ENCODE measurements at places on chromosomes 2 and 18.

- no peak for DNase-seq
Measured at GRCh38 chr2:205574001-205574400, 108.3 kb upstream of the NRP2 start.

- no peak for DNase-seq
Measured at GRCh38 chr2:45586600-45586999, 24.5 kb downstream of the SRBD1 start.

GRCh38 chr2:217466805-217467204 is 536.0 kb downstream of the TNS1 start:
- DNase-seq = no peak

DNA sequence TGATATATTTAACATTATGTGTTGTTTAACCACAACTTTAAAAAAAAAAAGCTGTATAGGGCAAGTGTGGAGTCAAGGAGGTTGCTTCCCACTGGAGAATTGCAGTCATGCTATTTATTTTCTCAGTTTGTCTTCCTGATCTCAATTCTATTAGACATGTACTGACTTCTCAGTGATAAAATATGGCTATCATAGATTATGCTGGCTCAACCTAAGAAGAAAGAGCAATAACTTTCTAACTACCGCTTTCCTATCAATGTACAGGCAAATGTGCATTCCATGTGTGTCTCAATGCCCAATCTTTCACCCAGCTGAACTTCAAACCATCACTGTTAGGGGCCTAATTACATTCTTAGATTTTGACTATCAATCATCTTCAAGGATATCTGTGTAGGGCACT is 201.4 kb downstream of the CTNNA2 start:
- DNase-seq = no peak

- DNase-seq = no peak
Measured at GRCh38 chr2:152644189-152644873, 72.9 kb downstream of the PRPF40A start.

- DNase-seq = no peak
Measured at GRCh38 chr2:218431878-218432277, 13.0 kb downstream of the VIL1 start.

- no peak for DNase-seq
Measured at GRCh38 chr2:165163761-165164160, 40.1 kb downstream of the SCN3A start.

DNA sequence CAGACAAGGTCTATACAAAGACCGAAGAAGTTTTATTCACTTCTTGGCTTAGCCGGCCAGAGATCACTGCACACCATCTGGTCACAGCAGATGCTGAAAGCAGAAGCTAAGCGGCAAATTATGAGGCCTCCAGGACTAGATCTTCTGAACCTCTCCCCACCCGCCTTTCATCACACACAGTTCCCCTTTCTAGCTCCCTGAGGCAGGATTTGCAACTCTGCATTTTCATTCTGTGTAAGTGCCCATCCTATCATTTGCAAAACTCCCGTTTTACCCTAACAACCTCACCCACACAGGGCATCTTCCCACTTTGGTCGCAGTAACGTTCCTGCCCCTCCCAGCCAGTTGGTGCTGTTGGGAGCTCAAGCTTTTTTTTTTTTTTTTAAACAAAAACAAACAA is 3.1 kb upstream of the MOB1A start:
- no peak for DNase-seq

GRCh38 chr2:85797263-85797660 is 43.5 kb downstream of the ATOH8 start:
- no peak for DNase-seq

DNA sequence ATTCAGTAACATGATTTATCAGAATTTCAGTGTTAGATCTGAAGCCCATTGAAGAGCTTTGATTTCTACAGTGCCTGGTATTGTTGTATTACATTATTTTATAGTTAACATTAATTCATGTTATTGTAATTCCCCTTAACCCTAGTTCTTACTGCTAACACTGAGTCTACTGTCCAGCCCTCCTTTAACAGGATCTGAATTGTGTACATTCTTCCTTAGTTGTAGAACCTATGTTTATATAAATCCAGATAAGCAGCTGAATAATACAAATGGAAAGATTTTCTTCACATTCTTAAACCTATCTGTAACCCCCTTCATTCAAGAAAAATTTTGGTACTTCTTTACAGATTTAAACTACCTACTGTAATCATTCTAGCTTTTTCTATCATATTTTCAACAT is 14.7 kb downstream of the NDUFAF7 start:
- no peak for DNase-seq

- DNase-seq = no peak
Measured at GRCh38 chr2:161956738-161957137, 117.3 kb downstream of the DPP4 start.

DNA sequence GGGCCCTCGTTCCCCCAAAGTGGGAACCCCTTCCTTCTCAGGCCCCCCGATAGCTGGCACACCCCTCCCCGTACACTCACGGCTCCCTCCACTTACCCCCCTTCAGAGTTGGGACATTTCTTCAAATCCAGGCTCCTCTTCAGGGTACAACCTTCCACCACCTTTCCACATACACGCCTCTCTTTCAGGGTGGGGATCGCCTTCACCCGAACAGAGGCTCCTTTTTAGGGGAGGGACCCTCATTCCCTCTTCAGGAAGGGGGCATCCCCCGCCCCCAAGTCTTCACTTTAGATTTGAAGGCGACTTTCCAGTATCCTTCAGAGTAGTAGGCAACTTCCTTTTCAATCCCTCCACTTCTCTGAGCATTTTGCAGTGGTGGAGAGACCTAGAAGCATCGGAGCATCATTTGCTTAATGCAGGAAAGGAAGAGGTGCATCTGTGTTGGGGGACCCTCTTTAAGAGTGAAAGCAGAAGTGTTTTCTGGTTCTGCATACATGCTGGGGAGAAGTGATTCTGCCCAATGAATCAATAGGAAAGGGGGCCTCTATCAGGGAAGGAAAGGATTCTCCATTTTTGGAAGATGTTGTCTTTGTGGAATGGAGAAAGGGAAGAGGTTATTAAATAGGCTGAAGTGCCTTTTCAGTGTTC is 845 bp downstream of the EML4 start:
- DNase-seq = peak; percentile 5

- no peak for DNase-seq
Measured at GRCh38 chr2:10326707-10327594, 24.2 kb downstream of the HPCAL1 start.

DNA sequence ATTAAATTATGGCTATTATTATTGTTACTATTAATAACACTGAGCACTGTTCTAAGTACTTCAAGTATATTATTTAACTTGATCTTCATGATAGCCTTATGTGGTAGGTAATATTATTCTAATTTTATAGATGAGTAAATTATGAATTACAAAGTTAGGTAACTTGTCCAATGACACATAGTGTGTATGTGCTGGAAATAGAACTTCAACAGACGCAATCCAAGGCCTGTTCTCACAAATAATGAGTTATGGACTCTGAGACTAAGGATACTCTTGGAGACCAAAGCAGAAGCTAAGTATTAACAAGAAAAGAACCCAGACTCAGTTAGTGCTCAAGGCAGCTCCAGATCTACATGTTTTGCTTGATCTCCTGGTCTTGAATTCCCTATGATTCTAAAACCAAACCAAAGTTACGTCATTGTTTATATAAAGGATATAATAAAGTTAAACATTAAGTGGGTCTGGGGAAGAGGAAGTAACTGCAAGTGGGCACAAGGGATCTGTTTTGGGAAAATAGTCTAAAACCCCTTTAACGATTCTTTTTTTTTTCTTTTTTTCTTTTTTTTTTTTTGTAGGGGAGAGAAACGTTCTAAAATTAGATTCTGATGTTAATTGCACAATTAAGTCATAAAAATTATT is 211.3 kb downstream of the ERBB4 start:
- DNase-seq = no peak

- no peak for DNase-seq
Measured at GRCh38 chr2:181879295-181879694, 12.2 kb upstream of the ITPRID2 start.

GRCh38 chr2:102094917-102095316 is 47.6 kb upstream of the IL1R1 start:
- no peak for DNase-seq

DNA sequence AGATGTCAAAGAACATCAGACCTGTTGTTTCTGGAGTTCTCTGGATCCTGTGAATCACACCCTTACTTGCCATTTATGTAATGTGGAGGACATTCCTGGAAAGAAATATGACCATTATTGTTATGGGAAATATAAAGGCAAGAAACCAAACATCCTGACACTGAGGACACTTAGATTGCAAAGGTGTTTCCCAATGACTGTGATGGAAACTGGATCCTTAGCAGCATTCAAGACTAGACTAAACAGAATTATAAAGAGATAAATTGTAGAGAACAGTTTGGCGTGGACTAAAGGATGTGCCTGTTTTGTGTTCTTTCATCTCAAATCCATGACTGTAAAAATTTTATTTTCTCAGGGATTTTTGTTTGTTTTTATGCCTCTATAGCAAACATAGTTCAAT is 347.7 kb upstream of the SLC14A2 start:
- no peak for DNase-seq

GRCh38 chr2:112682101-112682500 is 36.4 kb downstream of the SLC20A1 start:
- no peak for DNase-seq

GRCh38 chr2:96868555-96869280 is 1.2 kb downstream of the SEMA4C start:
- DNase-seq = no peak

DNA sequence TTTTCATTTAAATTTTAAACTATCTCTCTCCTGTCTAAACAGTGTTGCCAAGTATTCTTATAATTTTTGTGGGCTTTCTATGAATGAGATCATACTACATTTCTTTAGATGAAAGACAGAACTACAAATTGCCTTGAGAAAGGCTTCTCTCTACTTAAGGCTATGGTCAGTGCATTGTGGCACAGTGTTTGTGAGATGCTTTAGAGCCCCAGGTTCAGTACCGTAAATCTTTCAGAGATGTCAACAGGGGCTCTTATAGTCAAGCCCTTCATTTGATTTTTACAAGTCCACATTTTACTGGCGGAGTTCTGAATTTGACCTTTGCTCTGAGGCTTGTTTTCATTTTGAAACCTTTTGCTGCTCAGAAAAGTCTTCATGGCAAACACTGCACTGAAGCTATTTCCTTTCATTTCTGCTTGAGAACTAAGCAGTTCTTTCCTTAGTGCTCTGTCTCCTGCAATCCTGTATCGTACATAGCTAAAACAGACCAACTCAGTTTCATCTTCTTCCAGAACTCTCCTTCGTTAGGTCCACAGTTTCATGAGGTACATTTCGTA is 175.2 kb downstream of the NYAP2 start:
- no peak for DNase-seq

DNA sequence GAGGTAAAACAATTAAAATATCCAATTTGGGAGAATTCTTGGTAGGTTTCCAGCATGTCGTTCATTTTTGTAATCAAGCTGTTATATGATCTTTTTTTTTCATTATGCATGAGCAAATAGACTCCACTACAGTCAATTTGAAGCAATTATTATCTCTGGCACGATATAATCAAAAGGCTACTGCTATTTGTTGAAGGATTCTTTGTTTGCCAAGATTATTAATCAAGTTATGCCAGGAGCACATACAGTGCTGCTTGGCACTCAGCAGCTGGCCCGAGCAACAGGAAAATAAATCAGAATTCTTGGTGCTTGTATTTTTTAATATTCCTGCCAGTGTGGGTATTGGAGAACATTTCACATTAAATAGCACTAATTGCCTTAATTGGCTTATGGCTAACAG is 279.5 kb downstream of the RND3 start:
- DNase-seq = no peak

DNA sequence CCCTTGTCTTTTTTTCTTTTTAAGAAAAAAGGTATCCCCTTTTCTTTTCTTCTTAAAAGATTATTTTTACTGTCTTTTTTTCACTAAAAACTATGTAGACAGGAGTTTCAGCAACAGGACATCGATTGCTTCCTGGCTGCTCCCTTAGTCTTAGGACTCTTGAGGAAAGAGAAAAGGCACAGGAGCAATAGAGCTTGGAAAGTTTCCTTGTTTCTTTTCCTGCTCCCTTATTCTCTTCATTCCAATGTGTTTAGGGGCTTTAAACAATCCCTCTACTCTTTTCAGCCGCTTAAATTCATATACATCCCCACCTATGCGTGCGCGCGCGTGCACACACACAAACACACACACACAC is 225.9 kb upstream of the FBXO11 start:
- no peak for DNase-seq

DNA sequence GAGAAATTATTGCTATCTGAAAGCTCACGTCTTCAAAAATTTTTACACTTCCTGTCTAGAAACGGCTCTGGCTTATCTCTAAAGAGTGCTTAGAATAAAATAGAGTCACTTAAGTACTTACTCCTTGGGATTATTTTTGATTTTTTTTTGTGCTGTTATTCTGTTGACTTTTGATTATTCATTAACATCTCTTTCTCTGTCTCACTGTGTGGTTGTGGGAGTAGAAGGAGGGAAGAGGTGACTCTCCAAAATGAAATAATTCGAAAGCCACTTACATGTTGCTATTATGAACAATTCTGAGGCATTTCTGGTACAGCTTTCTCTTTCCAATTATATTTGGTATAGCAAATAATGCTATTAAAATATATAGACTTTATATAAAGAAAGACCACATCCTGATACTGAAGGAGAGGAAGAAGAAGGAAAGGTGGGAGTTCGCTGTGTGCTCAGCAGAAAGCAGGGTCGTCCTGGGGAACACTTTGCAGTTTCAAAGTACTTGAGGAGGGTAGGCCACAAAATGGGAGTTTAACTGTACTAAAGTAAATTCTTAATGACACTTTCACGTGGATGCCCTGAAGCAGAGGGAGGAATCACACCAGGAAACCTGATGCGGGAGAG is 9.6 kb upstream of the MMADHC start:
- DNase-seq = no peak

DNA sequence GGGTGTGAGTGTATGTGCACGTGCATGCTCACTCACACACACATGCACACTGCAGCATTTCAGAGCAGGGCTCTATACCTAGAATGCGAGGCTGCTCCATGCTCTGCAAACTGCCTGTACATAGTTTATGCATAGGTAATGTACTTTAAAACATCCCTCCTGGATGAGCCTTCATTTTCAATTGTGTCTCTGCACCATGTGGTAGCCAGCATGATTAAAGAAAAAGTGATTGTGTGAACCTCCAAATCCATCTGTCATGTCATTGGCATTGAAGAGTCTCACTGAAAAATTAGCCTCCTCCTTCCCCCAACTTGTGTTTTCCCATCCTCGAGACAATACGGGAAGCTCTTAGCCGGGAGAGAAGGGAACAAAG is 120.9 kb upstream of the SPATS2L start:
- DNase-seq = no peak

DNA sequence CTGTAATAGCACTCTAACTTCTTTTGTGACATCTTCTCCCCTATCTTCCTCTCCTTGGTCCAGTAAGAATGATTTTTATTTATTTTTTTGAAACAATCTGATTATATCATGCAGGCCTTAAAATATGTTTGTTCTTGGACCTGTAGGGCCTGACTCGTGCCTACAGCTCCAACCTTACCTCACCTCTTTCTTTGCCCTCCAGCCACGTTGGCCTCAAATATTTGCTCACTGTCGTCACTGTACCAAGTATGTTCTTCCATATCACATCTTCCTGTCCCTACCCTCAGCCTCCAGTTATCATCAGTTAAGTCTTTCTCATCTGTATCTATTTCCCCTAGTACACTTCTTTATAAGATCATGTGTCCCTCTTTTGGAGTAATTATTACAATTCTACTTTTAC is 125.5 kb downstream of the CDH7 start:
- DNase-seq = no peak
